ENCODE measurements at places on chromosomes 3 and 15. TPM values are rescaled to one million over a fixed set of nuclear protein-coding genes. Genes with fewer than 3 reads are reported as not detected.

MME gene
- 0.12 TPM for polyA plus RNA-seq

THRB gene
- polyA plus RNA-seq: 1.4 TPM

SH2D7 gene
- not detected for polyA plus RNA-seq

CCDC39 gene
- polyA plus RNA-seq: not detected

CDHR4 gene
- polyA plus RNA-seq: 0.04 TPM

SNTN gene
- not detected for polyA plus RNA-seq

CPNE4 gene
- polyA plus RNA-seq: 0.08 TPM
